ENCODE measurements at places on chromosomes 4 and X.
A peak's percentile ranks its signal among the peaks of the same experiment; 100 is the strongest.

DNA sequence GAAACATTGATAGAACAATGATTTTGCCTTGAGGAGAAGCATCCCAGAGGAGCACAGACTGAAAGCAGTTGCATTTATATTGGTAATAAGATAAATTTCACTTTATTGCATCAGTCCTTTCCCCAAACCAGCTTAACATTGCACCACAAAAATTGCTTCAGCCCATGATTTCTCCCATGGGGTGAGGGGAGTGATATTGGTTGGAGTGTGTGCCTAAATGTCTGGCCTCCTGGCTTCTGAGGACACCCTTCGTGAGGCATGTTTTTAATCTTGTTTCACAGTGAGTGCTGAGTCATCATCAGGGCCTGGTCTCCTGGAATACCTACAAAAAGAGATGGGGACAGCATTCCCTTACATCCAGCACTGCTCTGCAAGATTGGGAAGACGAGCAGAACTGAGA, 487.9 kb downstream of the C4orf33 start:
- DNase-seq: no peak

GRCh38 chrX:154074199-154074598, 23.3 kb downstream of the MECP2 start:
- peak; percentile 63 for DNase-seq

- DNase-seq: no peak
Observed at GRCh38 chrX:18457000-18457399, 31.6 kb downstream of the CDKL5 start.

DNA sequence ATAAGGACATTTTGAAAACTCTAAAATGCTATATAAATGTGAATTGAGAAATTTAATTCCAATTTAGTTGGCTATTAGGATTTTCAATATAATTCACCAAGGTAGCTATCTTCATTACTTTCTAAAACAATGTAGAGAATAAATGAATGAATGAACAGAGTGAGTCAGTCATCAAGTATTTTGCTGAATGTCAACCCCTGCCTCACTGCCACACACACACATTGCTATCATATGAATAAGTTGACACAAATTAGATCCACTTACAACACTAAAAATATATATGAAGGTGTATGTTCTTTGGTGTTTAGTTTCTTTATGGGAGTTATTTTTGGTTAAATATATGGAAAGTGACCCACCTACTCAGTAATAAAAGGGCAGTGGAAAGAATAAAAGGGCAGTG, 141.4 kb upstream of the SMIM10 start:
- DNase-seq: no peak

DNA sequence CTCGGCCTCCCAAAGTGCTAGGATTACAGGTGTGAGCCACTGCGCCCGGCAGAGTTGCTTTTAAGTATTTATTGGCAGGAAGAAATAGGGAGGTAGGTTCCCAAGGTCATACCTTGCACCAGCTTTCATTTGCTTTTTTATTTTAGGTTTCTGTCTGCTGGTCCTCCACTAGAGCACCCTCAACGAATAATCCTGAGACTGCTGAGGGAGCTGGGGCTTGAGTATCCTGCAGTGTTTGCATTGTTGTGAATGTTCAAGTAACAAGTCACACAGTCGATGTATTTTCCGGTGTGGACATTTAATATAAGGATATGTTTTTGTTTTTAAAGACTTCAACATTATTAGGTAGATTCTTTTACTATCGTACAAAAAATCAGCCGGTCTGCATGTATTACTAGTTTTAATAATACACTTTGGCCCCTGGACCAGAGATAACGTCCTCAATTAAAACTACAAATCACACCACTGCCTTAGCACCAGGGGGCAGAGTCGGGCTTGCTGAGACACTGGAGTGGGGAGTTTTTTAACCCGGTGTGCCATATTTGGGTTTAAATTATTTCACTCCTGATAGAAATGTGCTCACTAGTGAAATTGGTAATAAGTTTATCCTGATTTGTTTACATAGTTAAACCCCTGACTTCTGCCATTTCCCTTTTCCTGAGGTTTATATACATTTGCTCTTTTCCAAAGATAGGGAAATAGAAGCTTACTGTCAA, 11.6 kb downstream of the SMIM20 start:
- DNase-seq: peak; percentile 24

GRCh38 chr4:127479031-127479622, 153.6 kb upstream of the INTU start:
- peak; percentile 8 for DNase-seq

- DNase-seq: no peak
Observed at GRCh38 chr4:26858035-26858918, 2.4 kb upstream of the STIM2 start.

DNA sequence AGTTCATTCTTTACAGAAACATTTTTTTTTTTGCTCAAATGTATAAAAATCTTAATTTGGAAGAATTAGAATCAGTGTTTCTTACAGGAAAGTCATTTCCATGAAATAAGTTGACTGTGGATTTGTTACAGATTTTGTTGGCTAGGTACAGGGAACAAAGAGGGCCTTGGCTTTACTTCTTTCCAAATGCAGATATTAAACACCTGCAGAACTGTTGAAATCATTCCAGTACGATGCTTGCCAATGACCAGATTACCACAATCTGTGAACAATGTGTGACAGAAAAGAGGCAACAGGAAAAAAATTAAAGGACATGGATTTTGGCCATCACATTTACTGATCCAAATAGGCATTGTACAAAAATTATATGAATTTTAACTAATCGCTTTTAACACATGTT, 70.8 kb downstream of the ANXA10 start:
- no peak for DNase-seq

- DNase-seq: no peak
Observed at GRCh38 chrX:108064001-108064400, 19.1 kb downstream of the VSIG1 start.

DNA sequence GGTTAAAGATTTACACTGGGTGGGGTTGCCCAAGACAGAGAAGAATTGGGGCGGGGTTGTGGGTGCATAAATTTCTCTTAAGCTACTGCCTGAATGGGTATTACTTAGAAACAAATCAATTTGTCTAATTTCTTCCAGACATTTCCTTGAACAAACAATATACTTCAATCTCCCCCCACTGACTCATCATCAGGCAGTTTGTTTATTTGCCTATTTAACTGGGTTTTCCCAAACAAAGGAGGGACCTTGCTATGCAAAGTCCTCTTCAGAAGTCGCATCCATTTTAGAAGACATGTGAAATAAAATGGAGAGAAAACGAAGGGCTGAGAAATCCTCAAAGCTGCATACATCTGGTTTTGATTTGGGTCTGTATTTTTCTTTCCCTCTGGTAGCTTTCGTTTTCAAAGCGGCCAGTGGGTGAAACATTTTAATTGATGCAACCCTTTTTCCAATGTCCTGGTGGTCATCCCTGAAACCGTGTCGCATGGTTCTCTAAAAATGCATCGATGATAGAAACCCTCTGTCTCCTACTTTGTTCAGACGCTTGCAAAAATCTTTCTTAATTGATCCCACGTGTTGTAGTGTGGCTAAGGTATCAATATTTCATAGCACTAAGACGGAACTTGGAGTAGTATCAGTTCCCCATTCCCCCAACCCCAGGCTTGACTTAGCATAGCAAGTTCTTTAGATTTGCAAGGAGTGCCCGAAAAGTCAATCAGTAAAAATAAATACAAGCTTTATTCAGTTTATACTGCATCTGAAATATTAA, 115.1 kb upstream of the MXRA5 start:
- no peak for DNase-seq

DNA sequence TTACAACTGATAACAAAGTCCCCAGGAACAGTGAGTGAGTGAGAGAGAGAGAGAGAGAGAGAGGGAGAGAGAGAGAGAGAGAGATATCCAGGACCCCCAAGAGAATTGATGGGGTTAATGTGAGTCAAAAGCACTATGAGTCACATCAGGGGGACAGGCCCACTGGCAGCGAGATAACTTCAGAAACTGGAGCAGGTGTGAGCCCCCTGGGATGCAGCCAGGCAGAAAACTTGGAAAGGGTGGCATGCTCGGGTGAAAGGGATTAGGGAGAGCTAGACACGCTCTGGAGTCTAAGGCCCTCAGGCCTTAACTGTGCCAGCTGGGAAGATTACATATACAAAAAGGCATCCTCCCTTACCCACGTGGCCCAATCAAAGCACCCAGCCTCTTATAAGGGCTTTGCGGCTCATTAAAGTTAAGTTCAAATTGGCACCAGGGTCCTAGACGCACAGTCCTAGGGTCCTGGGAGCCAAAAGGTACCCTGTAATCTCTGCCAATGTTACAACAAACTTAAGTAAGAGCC, 841 bp downstream of the ACOT9 start:
- DNase-seq: peak; percentile 94

GRCh38 chrX:38959736-38960135, 158.5 kb downstream of the MID1IP1 start:
- no peak for DNase-seq

GRCh38 chrX:45811326-45811725, 610.6 kb upstream of the DIPK2B start:
- DNase-seq: no peak

- DNase-seq: no peak
Observed at GRCh38 chr4:10598829-10599228, 85.7 kb downstream of the CLNK start.

GRCh38 chrX:113058634-113059033, 218.0 kb upstream of the AMOT start:
- no peak for DNase-seq
